Mammary epithelial cell (primary cell): ENCODE measurements at places on chromosomes 16 and 17. TPM values are rescaled to one million over a fixed set of nuclear protein-coding genes. Genes with fewer than 3 reads are reported as not detected.

The SLC7A6OS gene
- total RNA-seq = 15.6 and 22.8 TPM in 2 replicates

The ELAC2 gene
- total RNA-seq = 107 TPM

The TUBD1 gene
- 5.8 TPM for total RNA-seq

The MMP28 gene
- total RNA-seq = 64.0 TPM

The STAC2 gene
- total RNA-seq = not detected

The FBXO39 gene
- total RNA-seq = 0.56 TPM in 1 of 2 replicates, not detected in the other

The CDH1 gene
- total RNA-seq = 355 TPM

The KRTAP3-2 gene
- not detected for total RNA-seq

The SEPTIN1 gene
- total RNA-seq = not detected

The GAST gene
- total RNA-seq = 0.67 TPM

The FA2H gene
- not detected for total RNA-seq

The PTX4 gene
- total RNA-seq = not detected

The ITGA2B gene
- 0.17 TPM for total RNA-seq

The FAM234A gene
- 58.4 and 60.9 TPM in 2 replicates for total RNA-seq

The CACNG3 gene
- total RNA-seq = not detected

The DNAAF8 gene
- 0.17 TPM for total RNA-seq

The SLC9A5 gene
- total RNA-seq = 1.2 and 1.7 TPM in 2 replicates

The CLEC3A gene
- total RNA-seq = not detected

The KCNH4 gene
- total RNA-seq = not detected

The TNFRSF12A gene
- total RNA-seq = 391 TPM

The RPRML gene
- total RNA-seq = not detected in 2 replicates

The FTO gene
- 68.7 and 76.4 TPM in 2 replicates for total RNA-seq

The TBX21 gene
- total RNA-seq = not detected in 2 replicates

The CDRT15L2 gene
- total RNA-seq = not detected

The NLRP1 gene
- total RNA-seq = 48.3 and 83.6 TPM in 2 replicates

The STX1B gene
- 0.33 TPM for total RNA-seq

The C17orf75 gene
- 16.2 TPM for total RNA-seq

The SNAI3 gene
- not detected in 2 replicates for total RNA-seq

The SAMD14 gene
- 0.12 TPM in 1 of 2 replicates, not detected in the other for total RNA-seq

The STH gene
- not detected in 2 replicates for total RNA-seq

The ZSWIM7 gene
- total RNA-seq = 12.2 TPM

The HOXB4 gene
- total RNA-seq = 0.11 and 0.16 TPM in 2 replicates

The SLC13A5 gene
- 0.69 TPM in 1 of 2 replicates, not detected in the other for total RNA-seq
